ENCODE measurements at places on chromosomes 2 and 18. TPM values are rescaled to one million over a fixed set of nuclear protein-coding genes. Genes with fewer than 3 reads are reported as not detected.

The REG3A gene
- not detected for total RNA-seq

The AQP12B gene
- not detected for total RNA-seq

The DES gene
- total RNA-seq = 7,652 TPM

The G6PC2 gene
- 0.14 TPM for total RNA-seq

GRCh38 chr2:10407841-10408648 is 40.1 kb downstream of the ODC1 start:
- DNase-seq = no peak

GRCh38 chr2:15293262-15293937 is 267.7 kb downstream of the NBAS start:
- DNase-seq = no peak

DNA sequence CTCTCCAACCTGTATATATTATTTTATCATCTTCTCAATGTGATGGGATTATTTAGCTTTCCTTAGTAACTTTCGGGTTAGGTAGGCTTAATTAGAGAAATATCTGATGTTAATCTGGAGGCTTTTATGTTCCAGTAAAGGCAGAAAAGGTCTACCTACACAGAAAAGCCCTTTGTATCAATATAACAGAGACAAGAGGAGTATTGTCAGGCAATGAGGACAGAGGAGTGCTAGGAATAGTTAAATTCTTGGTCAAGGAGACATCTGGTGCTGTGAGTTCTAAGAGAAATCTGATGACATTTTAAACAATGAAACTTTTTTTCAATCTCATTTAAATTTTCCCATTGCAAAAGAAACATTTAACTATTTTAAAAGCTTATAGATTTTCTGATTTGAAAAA is 36.1 kb downstream of the DPP4 start:
- no peak for DNase-seq

DNA sequence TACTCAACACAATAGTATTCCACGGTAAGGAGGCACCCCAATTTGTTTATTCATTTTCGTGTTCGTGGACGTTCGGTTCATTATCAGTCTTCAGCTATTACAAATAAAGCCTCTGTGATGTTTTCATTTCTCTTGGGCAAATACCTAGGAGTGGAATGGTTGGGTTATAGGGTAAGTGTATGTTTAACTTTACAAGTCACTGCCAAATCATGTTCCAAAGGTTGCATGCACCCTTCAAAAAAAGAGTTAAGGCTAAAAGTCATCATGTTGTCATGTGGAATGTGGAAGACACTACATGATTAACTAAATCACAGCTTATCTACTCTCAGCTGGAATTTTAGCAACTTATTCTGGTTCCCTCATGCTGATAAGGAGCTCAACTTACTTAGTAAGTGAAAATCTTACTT is 15.8 kb downstream of the INO80C start:
- DNase-seq = no peak

- DNase-seq = no peak
These were observed 248.7 kb upstream of the SIX3 start for GRCh38 chr2:44692821-44693220.

The MOCOS gene
- 1.2 TPM for total RNA-seq

The ADGRF3 gene
- not detected for total RNA-seq

DNA sequence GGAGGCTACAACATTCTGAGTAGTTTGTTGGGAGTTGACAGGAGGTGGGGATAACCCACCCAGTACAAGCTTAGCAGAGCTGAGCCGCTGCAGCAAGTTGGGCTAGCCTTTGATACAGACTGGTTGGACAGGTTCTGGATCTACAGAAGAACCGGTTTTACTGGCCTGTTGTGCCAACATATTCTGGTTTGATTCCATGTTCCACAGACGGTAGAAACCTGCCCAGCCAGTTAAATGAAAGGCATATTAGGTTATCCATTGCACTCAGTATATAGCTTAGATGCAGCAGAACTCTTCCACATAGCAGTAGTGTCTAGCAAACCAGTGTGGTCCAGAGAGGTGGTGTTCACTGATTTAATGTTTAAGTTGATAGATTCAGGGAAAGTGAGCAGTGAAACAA is 19.3 kb upstream of the RBBP8 start:
- DNase-seq = no peak

DNA sequence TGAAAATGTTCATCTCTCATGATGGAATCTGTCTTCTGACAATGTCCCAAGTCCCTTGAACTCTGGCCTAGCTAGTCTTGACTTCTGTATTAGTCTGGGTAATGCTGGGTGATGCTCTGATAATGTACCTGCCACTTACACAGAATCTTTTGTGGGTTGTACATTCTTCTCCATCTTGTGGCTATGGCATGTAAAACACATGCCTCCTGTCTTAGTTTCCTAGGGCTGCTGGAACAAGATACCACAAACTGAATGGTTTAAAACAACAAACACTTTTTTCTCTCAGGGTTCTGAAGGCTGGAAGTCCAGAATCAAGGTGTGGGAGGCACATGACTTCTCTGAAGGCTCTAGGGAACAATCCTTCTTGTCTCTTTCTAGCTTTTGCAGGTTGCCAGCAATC is 57.1 kb downstream of the RAPGEF4 start:
- no peak for DNase-seq

DNA sequence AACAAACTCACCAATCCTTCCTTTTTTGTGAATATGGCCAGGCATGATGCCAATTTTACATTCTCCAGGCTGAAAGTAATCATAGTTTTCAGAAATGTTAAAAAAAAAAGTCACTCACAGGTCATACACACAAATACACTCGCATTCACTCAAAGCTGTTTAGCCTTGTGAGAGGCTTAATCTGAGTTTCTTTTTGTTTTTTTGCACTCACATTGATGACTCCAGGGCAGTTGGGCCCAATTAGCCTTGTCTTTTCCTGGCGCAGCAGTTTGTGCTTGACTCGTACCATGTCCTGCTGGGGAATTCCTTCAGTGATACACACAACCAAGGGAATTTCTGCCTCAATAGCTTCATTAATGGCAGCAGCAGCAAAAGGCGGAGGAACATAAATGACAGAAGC is 18.0 kb downstream of the SUCLG1 start:
- DNase-seq = no peak

DNA sequence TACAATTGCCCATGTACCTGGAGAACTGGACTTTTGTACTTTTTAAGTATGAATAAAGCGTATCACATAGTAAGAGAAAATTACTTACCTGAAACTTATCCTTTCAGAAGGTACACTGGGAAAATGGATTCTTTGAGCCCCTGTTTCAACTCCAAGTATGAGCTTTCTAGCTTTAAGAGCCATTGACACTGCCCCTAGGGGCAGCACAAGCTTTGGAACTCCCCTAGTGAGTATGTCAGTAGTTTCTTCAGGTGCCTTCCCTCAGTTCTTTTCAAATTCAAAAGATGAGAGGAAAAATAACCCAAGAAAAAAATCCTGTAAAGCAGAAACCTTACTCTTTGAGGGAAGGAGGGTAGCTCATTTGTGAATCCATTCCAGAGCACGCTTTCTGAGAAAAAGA is 124.1 kb downstream of the MEMO1 start:
- DNase-seq = no peak

- no peak for DNase-seq
These were observed 58.5 kb downstream of the ROCK1 start for GRCh38 chr18:21053127-21053526.

The FAM168B gene
- 87.4 TPM for total RNA-seq

DNA sequence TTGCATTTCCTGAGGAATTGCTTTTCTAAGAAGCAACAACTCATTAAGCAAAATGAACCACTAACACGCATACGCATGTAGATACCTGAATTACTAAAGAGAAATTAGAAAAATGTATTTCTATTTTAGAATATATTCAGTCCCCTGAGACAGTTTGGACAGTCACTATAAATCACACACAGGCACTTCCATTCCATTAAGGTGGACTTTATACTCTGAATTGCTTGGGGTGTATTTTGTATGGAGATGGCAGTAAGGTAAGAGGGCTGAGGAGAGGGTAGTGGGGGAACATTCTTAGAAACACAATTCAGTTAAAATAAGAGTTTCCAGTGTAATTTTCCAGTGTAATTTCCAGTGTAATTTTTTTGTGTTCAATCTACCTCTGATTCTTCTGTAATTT is 1.8 kb downstream of the CCDC141 start:
- DNase-seq = no peak

GRCh38 chr2:66364495-66365333 is 70.2 kb upstream of the MEIS1 start:
- DNase-seq = no peak

- no peak for DNase-seq
These were observed 85.2 kb upstream of the ITGA4 start for GRCh38 chr2:181371782-181372645.

- no peak for DNase-seq
These were observed 9.4 kb upstream of the PAX3 start for GRCh38 chr2:222307978-222308730.

The SPC25 gene
- not detected for total RNA-seq

GRCh38 chr2:152649997-152650396 is 67.3 kb downstream of the PRPF40A start:
- DNase-seq = no peak

GRCh38 chr2:55054106-55054875 is 4.0 kb upstream of the RTN4 start:
- no peak for DNase-seq

The UXS1 gene
- total RNA-seq = 22.0 TPM

The UGT1A4 gene
- not detected for total RNA-seq

The ATP8B1 gene
- total RNA-seq = 47.3 TPM

The GALNT3 gene
- 1.1 TPM for total RNA-seq

- DNase-seq = no peak
These were observed 200.0 kb downstream of the ZNF407 start for GRCh38 chr18:74797577-74798151.

DNA sequence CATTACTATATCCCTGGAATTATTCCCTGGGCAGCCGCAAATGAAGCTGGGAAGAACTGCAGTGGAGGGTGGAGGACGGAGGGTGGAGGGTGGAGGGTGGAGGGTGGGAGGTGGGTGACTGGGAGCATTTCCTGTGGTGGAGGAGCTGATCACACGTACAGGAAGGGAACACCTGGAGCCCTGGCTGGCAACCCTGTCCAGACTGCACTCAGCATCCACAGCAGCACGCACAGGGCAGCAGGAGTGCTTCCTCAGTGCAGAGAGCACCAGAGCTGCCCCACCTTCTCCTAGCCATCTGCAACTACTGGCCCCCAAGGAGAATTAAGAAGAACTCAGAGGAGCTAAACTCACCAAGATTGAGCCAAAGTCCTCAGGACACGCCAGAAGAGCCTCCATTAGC is 249.9 kb downstream of the EIPR1 start:
- DNase-seq = peak; percentile 35

DNA sequence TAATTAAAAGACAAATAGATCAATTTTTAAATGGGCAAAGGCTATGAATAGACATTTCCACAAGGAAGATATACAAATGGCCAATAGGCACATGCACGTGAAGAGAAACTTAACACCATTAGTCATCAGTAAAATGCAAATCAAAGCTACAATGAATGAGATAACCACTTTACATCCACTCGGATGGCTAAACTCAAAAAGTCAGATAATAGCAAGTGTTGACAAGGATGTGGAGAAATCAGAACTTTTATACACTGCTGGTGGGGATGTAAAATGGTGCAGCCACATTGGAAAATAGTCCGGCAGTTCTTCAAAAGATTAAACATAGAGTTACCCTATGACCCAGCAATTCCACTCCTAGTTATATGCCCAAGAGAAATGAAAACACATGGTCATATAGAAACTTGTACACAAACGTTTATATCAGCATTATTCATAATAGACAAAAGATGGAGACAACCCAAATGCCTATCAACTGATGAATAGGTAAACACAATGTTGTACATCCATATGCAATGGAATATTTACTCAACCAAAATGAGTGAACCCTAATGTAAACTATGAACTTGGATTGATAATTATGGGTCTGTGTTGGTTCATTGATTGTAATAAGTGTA is 51.1 kb downstream of the SMAD7 start:
- no peak for DNase-seq

GRCh38 chr2:101047774-101048173 is 45.7 kb downstream of the RPL31 start:
- no peak for DNase-seq

The UGT1A3 gene
- total RNA-seq = not detected

The NOSTRIN gene
- total RNA-seq = 18.7 TPM

GRCh38 chr2:122525336-122525735 is 769.9 kb downstream of the TSN start:
- DNase-seq = no peak

DNA sequence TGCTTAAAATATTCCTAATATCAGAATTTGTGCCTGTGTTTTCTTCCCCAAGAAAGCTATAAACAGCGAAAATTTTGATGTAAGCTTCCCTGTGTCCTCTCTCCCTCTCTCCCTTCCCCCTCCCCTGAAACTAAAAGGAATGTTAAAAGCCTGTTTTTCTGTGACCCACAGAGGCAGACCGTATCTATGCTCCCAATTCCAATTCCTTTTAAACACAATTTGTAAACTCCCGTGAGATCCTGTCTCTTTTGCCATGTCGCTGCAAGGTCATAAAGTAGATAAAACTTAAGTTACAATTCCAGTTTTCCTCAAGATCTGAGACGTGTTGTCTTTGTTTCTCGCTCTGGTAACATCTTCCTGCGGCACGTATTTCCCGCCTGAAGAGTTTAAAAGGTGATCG is 23.3 kb downstream of the SKA1 start:
- DNase-seq = no peak

DNA sequence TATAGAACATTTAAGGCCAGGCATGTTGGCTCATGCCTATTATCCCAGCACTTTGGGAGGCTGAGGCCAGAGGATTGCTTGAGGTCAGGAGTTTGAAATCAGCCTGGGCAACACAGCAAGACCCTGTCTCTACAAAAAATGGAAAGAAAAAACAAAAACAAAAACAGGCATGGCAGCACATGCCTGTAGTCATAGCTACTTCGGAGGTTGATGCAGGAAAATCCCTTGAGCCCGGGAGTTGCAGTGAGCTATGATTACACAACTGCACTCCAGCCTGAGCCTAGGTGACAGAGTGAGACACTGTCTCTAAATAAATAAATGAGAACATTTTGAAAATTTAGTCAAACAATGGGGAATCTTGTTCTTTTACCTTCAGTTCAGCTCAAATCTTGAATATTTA is 12.1 kb upstream of the YES1 start:
- no peak for DNase-seq

DNA sequence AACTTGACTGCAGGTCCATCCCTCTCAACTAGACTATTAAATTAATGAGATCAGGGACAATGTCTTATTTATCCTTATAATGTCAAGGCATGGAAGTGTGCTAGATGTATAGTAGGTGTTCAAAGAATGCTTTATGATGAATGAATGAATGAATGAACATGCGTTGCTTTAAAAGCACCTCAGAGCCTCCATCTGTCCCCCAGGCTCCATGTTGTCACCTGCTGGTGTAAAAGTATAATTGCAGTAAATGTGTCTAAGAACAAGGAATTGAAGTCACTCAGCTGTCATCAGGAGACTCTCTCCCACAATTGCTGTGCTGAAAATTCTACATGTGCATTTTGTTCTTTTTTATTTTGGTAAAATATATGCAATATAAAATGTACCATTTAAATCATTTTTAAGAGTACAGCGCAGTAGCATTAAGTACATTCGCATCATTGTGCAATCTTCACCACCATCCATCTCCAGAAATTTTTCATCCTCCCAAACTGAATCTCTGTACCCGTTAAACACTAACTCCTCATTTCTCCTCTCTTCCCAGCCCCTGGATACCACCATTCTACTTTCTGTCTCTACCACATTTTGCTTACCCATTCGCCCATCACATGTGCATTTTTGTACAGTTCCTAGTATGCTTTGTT is 52.6 kb downstream of the GNAL start:
- DNase-seq = no peak

GRCh38 chr18:53380063-53380639 is 844.3 kb downstream of the MBD2 start:
- no peak for DNase-seq

Measured in posterior vena cava (tissue), 2 donors.